Stimulated activated naive CD8-positive, alpha-beta T cell treated with anti-CD3 and anti-CD28 coated beads, Interleukin-15, amount 100 ng/mL, for 72 hours (primary cell): ENCODE measurements at places on chromosomes 11 and 22.

- no peak for DNase-seq
Observed at GRCh38 chr11:16070573-16070972, 285.8 kb downstream of the SOX6 start.

GRCh38 chr11:861105-861479, 18.4 kb downstream of the TSPAN4 start:
- DNase-seq: no peak

- DNase-seq: no peak
Observed at GRCh38 chr11:59141673-59142460, 789 bp upstream of the FAM111A start.

- no peak for DNase-seq
Observed at GRCh38 chr22:48896766-48897644, 930.7 kb downstream of the BRD1 start.

GRCh38 chr22:45976254-45977002, 534 bp downstream of the WNT7B start:
- no peak for DNase-seq

DNA sequence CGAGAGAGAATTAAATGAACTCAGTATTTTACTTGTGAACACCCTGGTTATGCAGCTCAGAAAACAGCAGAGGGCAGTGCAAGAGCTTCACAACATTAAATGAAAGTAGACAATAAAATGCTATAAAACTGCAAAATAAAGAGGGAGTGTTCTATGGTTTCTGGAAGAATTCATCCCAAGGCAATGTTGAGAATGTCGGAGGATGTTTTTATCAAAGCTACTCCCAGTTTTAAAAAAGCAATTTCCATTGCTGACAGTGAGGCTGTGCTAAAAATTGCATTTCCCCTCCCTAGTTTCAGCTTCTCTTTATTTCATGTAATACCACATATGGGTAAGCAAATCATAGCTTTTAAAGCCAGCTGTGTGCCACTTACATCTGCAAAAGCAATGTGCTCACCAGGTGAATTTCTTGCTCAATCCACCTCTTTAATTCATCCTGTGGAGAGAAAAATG, 296.8 kb downstream of the RAB38 start:
- no peak for DNase-seq
